ENCODE measurements at places on chromosomes 7 and 10. TPM values are rescaled to one million over a fixed set of nuclear protein-coding genes. Genes with fewer than 3 reads are reported as not detected.

PRKG1 gene
- 1.5 TPM for total RNA-seq

GOLGA7B gene
- 17.3 TPM for total RNA-seq

GNGT1 gene
- not detected for total RNA-seq

ANAPC16 gene
- 116 TPM for total RNA-seq

LIPK gene
- total RNA-seq, result 17.4 TPM

DUSP5 gene
- 57.2 TPM for total RNA-seq

CAMK2B gene
- total RNA-seq, result 1.4 TPM

IFIT3 gene
- total RNA-seq, result 8.2 TPM

LIPJ gene
- total RNA-seq, result not detected

NXPH1 gene
- not detected for total RNA-seq

ARHGAP12 gene
- 35.2 TPM for total RNA-seq

- DNase-seq, result no peak
Observed at GRCh38 chr7:84686373-84686772, 491.8 kb upstream of the SEMA3A start.

- no peak for DNase-seq
Observed at GRCh38 chr7:70317356-70317755, 719.1 kb downstream of the AUTS2 start.

GRCh38 chr10:60661637-60662036 lies 116.6 kb upstream of the CDK1 start:
- no peak for DNase-seq

DNA sequence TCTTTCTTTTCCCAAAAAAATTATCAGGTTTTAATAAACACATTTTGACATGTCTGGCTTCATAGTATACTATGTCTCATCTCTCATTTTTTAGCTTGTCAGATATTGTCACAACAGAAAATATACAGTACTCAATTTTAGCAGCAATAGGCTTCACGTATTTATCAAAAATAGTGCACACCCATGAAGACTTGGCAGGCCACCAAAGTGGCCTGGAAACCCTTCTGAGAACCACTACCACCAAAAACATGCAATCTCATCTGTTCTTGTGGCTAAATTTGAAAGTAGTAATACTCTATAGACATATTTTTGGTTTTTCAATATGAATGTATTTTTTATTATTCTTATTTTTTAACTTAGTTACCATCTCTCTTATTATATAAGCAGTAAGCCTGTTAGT lies 1094.5 kb upstream of the LRRN3 start:
- DNase-seq, result no peak

- no peak for DNase-seq
Observed at GRCh38 chr7:144782883-144783282, 53.0 kb downstream of the TPK1 start.

GRCh38 chr7:157522189-157522588 lies 185.4 kb downstream of the DNAJB6 start:
- DNase-seq, result no peak

DNA sequence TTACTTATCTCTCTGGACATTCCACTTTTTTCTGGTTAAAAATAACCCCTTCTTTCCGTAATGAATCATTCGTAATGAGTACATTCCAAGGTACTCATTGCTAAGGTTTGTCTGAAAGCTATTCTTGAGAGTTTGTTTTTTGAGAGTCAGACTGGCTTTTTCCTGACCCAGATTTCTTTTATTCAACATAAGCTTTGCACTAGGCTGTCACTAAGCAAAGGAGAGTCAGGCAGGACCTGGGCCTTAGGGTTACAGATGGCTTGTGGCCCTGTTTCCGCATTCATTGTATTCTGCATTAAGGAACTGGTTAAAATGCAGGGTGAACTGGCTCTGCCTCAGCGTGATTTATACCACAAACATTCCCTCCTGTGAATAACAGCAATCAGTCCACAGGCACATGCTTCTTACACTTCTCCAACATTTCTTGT lies 84.1 kb downstream of the POM121L12 start:
- no peak for DNase-seq

- DNase-seq, result no peak
Observed at GRCh38 chr7:158517072-158517471, 70.6 kb downstream of the PTPRN2 start.

GRCh38 chr10:17290226-17290625 lies 62.2 kb downstream of the VIM start:
- no peak for DNase-seq

GRCh38 chr10:132011445-132011844 lies 29.7 kb upstream of the BNIP3 start:
- no peak for DNase-seq

GRCh38 chr7:92366730-92367129 lies 80.6 kb upstream of the GATAD1 start:
- no peak for DNase-seq

DNA sequence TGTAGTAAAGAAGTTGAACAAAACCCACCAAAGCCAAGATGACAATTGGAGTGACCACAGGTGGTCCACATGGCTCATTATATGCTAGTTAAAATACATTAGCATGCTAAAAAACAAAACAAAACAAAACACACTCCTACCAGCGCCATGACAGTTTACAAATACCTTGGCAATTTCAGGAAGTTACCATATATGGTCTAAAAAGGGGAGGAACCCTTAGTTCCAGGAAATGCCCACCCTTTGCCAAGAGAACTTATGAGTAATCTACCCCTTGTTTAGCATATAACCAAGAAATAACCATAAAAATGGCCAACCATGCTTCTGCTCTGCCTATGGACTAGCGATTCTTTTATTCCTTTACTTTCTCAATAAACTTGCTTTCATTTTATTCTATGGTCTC lies 979.1 kb upstream of the POT1 start:
- no peak for DNase-seq

DNA sequence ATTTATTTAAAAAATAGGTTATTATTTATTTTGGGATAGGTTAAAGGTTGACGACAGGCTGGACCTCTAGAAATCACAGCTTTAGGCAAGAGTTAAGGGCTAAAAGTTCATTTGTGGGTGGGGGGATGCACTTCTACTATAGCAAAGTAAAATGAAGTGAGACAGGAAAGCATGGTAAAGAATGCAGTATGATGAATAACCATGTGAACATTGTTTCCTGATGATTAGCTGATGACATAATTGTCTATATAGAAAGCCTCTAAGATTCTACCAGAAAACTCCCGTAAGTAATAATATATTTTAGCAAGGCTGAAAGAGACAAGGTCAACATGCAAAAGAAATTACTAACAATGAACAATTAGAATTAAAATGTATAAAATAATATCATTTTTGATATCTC lies 25.7 kb upstream of the PRSS37 start:
- DNase-seq, result no peak

- no peak for DNase-seq
Observed at GRCh38 chr7:5143106-5143505, 46.9 kb upstream of the WIPI2 start.

DNA sequence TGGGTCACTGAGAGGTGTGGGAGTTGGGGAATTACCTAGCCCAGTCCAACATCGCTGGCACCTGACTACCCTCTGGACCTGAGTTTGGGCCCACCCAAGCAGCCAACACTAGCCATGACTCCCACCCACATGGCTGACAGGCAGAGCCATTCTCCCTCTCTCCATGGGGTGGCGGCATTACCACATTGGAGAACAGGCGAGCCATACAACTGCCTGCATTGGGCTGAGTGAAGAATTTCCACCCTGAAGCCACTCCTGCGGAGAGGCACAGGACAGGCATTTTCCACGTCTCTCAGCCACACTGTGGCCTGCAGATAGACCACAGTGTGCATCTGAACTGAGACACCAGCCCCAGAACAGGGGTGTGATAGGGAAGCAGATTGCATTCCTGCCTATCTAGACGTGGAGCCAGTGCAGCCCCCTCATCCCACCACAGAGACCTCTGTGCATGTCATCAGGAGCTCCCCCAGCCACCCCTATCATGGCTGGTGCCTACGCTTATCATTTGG lies 58.2 kb upstream of the ANTXRL start:
- peak; percentile 93 for DNase-seq

GRCh38 chr10:66329147-66329546 lies 596.7 kb upstream of the LRRTM3 start:
- no peak for DNase-seq

DNA sequence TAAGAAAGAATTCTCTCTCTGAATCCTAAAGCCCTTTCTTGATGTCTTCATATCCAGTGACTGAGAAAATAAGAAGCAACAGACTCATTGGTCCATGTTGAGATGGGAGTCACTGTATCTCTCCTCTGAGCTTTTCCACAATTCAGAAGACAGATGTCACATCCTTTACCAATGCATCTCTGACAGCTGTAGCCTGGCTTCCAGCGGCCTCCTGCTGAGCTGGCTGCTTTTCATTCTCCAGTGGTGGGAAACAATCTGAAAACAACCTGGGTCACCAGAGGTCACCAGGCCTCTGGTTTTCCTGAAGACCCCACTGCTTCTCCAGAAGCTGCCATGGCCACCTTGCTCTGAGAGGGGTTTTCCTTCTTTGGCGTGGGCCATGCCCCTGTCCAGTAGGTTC lies 18.3 kb upstream of the RPA3 start:
- no peak for DNase-seq

DNA sequence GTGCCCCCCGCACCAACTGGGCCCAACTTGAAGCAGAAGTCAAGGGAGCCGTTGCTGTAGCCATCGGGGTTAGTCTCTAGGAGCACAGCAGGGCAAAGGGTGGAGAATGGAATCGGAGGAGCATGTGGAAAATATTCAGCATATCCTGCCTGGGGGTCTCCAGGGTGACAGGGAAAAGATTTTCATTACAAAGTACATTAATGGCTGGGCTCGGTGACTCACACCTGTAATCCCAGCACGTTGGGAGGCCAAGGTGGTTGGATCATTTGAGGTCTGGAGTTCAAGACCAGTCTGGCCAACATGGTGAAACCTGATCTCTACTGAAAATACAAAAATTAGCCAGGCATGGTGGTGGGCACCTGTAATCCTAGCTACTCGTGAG lies 53.8 kb upstream of the ABLIM1 start:
- DNase-seq, result no peak

DNA sequence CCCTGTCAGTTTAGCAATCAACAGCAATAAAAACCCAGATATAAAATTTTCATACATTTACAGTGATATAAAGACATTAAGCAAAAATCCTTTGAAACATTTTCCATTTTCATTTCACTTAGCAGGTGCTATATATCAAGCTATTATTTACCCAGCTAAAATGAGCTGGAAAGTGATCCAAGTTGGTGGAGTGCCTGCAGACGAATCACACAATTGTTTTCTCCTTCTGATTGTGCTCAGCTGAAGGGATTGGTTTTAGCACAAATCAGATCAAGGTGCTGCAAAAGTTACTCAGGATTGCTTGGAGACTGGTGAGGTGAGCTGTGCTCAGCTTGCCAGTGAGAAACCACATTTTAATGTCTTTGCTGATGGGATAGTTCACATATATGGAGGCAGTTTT lies 138.1 kb downstream of the LRMDA start:
- no peak for DNase-seq

DNA sequence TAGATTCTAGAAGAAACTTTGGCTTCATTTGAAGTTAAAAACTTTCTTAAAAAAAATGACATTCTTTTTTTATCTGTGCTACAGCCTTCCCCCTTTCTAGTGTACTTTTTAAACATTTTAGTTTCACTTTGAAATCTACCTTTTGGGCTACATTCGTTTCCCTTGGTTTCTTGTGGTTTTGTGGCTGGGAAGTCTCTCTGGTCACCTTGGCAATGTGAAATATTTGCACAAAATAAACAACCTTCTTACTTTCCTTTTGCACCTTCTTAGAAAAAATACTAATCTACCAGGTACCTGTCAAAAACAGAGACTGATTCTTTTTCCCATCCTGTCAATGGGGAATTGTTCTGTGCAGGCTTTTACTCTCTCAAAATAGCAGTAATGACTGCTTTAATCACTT lies 350.2 kb downstream of the GATA3 start:
- no peak for DNase-seq

- DNase-seq, result no peak
Observed at GRCh38 chr7:137110535-137110934, 233.0 kb downstream of the PTN start.

GRCh38 chr7:80604436-80604835 lies 34.0 kb upstream of the CD36 start:
- no peak for DNase-seq

- DNase-seq, result no peak
Observed at GRCh38 chr7:27515933-27516332, 146.8 kb downstream of the HIBADH start.

All from lower leg skin (tissue), 4 donors.